ENCODE measurements at places on chromosomes 2 and 18. TPM values are rescaled to one million over a fixed set of nuclear protein-coding genes. Genes with fewer than 3 reads are reported as not detected.

ERBB4 gene
- total RNA-seq: 0.86 TPM

TEKT4 gene
- total RNA-seq: not detected

GPATCH11 gene
- total RNA-seq: 10.0 TPM

WDR35 gene
- total RNA-seq: 5.3 TPM

GRCh38 chr18:74342416-74343043 is 26.9 kb downstream of the C18orf63 start:
- no peaks in the 10 kb centered on the region for H3K36me3 ChIP-seq
- DNase-seq: no peak
- H3K27me3 ChIP-seq: no peaks in the 10 kb centered on the region
- H3K27ac ChIP-seq: no peak overlapping the region
- no peaks in the 10 kb centered on the region for H3K4me1 ChIP-seq

- peaks cover 15% of the 10 kb centered on the region for H3K27me3 ChIP-seq
- peak within 1 kb of the TSS; percentile 92 for H3K27ac ChIP-seq
- no peaks in the 10 kb centered on the region for H3K36me3 ChIP-seq
- H3K4me1 ChIP-seq: no peaks in the 10 kb centered on the region
Observed at GRCh38 chr2:165793779-165794535, at the start of gene GALNT3. GALNT3 (minus strand) TSS chr2:165794247; CDS start chr2:165770700, 23,547 bp downstream.
